ENCODE measurements at places on chromosomes 7 and 10. TPM values are rescaled to one million over a fixed set of nuclear protein-coding genes. Genes with fewer than 3 reads are reported as not detected.

- no peak for DNase-seq
Observed at GRCh38 chr7:50214126-50214670, 90.3 kb upstream of the IKZF1 start.

GRCh38 chr10:119245272-119245671 lies 37.9 kb downstream of the GRK5 start:
- DNase-seq: no peak

The MALSU1 gene
- total RNA-seq: 58.5 TPM

The CNPY1 gene
- not detected for total RNA-seq

The GPR85 gene
- total RNA-seq: 0.20 TPM

GRCh38 chr10:7950981-7951847 lies 103.3 kb upstream of the GATA3 start:
- DNase-seq: no peak

The CNNM1 gene
- total RNA-seq: not detected

GRCh38 chr10:107579970-107580369 lies 415.5 kb upstream of the SORCS1 start:
- DNase-seq: no peak

The EPDR1 gene
- total RNA-seq: 2.0 TPM

DNA sequence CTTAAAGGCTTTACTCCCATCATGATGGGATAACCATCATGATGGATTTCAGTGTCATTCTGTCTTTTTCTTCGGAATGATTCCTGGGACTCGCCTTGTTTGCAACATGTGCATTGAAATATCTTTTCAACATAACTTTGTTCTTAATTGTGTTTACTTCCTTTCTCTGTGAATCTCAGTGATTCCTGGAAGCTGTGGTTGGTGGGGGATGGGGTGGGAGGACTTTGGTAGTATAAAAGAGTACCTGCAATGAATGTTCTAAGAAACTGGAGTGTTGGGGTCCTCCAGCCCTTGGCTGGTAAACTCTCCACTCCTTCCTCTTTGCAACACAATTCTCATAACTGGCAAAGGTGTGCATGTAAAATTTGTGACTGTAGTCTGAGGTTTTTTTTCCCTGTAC lies 11.5 kb upstream of the SH2D4B start:
- DNase-seq: no peak

The CYP2C19 gene
- total RNA-seq: not detected

The SPACDR gene
- 0.40 TPM for total RNA-seq

DNA sequence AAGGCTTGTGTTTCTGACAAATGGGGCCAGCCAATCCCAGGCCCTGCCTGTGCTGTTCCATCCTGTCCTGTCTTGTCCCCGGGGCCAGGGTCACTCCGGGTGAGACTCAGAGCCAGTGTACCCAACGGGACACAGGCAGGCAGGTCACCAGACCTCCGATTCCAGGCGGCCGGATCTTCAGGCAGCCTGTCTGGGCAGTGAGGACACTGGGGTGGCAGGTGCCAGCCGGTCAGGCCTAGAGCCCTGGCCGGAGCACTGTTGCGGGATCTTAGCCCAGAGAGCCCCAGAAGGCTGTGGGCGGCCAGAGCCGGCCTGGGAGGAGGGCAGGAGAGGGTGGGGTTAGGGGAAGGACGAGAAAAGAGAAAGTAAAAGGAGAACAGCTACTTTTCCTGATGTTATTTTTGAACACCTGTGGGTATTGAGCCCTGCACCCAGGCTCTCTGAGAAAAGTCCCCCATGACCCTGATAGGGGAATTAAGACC lies 134.3 kb upstream of the TNRC18 start:
- peak; percentile 36 for DNase-seq

DNA sequence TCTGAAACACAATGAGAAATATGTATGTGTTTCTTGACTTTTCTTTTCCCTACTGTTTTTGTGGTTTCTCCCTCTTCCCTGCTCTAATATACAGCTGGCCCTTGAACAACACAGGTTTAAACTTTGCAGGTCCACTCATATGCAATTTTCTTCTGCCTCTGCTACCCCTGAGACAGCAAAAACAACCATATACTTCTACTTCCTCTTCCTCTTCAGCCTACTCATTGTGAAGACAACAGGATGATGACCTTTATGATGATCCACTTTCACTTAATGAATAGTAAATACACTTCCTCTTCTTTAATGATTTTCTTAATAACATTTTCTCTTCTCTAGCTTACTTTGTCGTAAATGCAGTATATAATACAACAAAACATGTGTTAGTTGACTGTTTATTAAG lies 35.0 kb upstream of the DGKB start:
- DNase-seq: no peak

GRCh38 chr7:70356085-70356786 lies 758.0 kb downstream of the AUTS2 start:
- no peak for DNase-seq

The CDNF gene
- total RNA-seq: 0.40 TPM

The OLAH gene
- total RNA-seq: 0.20 TPM

DNA sequence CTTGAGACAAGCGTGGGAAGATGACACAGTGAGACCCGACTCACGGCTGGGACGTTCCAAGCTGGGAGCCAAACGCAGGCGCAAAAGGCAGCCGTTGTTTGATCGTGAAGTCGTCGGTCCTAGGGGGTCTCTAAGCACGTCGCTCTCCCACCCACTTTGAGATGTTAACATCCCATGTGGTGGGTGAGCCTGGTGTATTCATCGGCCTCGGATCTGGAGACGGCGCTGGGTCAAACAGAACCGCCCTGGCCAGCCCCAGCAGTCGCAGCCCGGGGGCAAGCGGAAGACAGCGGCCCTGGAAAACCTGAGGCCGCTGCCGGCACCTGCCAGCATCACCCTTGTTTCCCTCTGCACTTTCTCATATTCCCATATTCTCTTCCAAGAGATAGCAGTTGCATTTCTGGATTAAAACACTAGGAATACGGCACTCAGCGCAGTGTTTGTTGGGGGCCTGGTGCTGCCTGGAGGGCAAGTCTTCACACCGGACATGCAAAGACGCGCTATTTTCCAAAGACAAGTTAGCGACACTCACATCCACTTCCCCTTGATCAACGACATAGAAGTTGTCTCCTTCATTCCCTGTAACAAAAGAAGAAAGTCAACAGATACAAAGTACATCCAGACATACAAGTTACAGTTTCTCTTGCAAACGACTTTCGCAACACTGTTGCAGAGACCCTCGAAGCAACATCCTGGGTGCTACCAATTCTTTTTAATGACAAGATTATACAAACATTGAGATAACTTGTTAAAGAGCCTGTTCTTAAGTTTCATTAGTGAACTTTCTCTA lies 86.2 kb upstream of the PDGFA start:
- no peak for DNase-seq

- DNase-seq: no peak
Observed at GRCh38 chr10:60669501-60669900, 108.8 kb upstream of the CDK1 start.

DNA sequence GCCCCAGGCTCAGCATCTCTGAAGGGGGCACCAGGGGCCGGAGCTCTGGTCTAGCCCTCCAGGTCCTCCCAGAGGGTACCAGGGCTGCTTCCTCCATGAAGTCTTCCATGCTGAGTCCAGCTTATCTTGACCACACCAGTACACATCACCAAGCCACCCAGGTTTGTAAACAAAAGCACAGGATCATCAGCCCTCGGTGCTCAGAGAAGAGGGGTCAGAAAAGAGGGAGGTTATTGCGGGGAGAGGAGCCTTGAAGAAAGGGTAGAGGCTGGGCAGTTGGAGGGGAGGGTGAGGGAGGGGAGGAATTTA lies 23.9 kb downstream of the AQP1 start:
- no peak for DNase-seq

DNA sequence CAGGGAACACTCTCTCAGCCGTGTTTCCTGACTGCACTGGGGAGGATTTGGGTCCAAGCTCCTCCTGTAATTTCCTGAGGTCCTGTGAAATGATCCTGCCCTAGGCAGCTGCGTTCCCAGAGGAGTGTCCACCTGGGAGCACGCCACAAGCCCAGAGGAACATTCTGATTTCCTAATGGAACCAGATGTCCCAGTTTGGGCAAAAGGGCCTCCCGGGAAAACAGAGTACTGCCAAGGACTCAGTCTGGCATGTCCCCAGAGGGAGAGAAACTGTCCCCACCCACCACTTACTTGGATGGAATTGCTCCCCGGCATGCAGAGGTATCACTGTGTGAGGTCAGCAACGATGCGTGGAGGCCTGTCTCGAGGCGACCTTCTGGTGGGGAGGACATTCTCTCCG lies 34.5 kb downstream of the ASB13 start:
- peak; percentile 19 for DNase-seq

GRCh38 chr10:8985651-8986050 lies 931.2 kb downstream of the GATA3 start:
- no peak for DNase-seq

GRCh38 chr7:2897023-2897422 lies 52.9 kb upstream of the GNA12 start:
- no peak for DNase-seq

The RTKN2 gene
- under 0.01 TPM for total RNA-seq

GRCh38 chr10:77164616-77165311 lies 472.8 kb downstream of the KCNMA1 start:
- peak; percentile 70 for DNase-seq

The SLC26A5 gene
- 1.4 TPM for total RNA-seq

DNA sequence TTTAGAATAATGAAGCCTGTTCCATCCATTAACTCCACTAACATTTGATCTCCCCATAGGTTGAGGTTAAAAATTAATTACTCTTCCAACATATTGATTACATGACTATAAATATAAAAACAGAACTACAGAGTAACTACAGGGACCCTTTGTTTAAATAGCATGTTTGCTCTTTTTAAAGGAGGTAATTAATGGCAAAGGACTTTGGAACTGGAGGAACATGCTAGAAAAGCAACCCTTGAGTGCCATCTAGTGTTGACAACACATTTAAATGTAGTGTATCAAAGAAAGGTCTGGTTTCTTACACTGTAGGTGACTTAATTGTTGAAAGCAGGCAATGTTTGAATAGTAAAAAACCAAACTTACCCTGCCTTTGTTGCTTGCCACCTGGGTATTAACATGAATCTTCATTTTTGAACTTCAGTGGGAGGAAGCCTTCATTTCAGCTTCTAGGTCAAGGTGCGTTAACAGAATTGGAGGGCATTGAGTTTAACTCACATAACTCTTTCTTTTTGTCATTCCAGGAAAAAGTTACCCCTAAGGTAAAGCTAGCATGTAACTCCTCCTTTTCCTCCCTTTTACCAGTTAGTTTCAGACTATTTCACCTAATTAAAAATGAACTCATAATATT lies 52.6 kb upstream of the CAPZA2 start:
- peak; percentile 74 for DNase-seq

GRCh38 chr10:124626759-124627380 lies 117.3 kb downstream of the FAM53B start:
- DNase-seq: no peak

DNA sequence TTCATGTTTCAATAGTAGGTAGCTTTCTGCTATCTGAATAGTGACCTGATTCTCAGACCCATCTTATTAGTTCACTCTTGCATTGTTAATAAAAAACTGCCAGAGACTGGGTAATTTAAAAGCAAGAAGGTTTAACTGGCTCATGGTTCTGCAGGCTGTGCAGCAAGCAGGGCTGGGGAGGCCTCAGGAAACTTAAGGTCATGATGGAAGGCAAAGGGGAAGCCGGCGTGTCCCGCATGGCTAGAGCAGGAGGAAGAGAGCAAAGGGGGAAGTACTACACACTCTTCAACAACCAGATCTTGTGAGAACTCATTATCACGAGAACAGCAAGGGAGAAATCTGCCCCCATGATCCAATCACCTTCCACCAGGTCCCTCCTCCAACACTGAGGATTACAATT lies 185.2 kb upstream of the PITRM1 start:
- no peak for DNase-seq

DNA sequence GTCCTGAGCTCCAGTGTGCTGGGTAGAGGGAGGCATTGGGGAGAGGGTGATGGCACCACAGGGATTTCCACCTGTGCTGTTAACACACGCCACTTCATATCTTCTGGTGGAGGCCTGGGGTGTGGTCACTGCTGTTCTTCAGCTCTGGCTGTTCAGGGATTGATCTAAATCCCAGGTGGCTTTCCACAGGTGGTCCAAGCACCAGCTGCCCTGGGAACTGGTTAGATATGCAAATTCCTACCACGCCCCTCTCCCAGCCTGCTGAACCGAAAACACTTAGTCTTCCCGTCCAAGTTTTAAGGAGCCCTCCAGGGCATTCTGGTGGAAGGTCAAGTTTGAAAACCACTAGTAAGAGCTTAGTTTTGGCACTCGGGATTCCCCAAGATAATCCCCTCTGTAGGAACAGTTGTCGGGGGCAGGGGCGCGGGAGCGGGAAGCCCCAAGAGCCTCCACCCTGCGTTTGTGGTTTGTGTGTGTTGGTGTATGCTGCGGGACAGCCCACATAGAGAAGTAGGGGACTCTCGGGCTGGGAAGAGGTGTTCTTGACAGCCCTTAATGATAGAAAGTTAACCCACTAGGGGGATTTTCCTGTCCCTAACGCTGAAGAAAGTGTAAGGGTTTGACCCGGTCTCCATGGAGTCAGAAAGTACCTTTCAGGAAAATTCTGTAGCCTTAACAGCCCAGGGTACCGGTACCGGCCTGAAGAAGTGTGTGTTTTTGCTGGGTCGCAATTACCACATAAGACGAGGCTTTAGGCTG lies 5.1 kb downstream of the DEPP1 start:
- DNase-seq: no peak

The ST8SIA6 gene
- total RNA-seq: 0.87 TPM

DNA sequence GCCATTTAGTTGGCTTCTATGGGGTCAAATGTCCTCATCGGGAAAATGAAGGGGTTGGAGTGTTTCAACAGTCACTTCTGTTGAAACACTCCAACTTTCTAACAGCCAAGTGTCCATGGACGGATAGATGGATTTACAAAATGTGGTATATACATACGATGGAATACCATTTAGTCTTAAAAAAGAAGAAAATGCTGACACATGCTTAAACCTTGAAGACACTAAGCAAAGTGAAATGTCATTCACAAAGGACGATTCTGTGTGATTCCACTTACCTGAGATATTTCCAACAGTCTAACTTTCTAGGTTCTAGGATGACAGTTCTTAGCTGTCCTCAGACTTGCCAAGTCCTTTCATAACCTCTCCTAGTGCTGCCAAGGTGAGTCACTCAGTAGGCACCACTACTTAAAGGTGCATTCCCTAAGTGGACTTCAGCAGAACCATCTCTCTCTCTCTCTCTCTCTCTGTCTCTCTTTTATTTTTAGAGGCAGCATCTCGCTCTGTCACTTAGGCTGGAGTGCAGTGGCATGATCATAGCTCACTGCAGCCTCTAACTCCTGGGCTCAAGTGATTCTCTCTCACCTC lies 69.0 kb downstream of the DENND2A start:
- no peak for DNase-seq

DNA sequence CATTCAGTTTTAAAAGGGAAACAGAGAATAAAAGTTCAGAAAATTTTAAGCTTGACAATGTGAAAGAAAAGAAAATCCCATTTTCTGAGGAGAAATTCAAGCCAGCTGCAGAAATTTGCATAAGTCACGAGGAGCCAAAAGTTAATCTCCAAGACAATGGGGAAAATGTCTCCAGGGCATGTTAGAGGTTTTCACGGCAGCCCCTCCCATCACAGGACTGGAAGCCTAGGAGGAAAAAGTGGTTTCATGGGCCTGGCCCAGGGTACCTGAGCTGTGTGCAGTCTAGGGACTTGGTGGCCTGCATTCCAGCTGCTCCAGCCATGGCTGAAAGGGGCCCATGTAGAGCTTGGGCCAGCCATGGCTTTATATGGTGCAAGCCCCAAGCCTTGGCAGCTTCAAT lies 59.6 kb upstream of the NXPH1 start:
- DNase-seq: no peak

The MMP21 gene
- 0.22 TPM for total RNA-seq

GRCh38 chr10:5449823-5450222 lies 37.5 kb downstream of the NET1 start:
- DNase-seq: peak; percentile 84

All from lung microvascular endothelial cell (primary cell).